ENCODE measurements at places on chromosomes 1 and 21.
A peak's percentile ranks its signal among the peaks of the same experiment; 100 is the strongest.

DNA sequence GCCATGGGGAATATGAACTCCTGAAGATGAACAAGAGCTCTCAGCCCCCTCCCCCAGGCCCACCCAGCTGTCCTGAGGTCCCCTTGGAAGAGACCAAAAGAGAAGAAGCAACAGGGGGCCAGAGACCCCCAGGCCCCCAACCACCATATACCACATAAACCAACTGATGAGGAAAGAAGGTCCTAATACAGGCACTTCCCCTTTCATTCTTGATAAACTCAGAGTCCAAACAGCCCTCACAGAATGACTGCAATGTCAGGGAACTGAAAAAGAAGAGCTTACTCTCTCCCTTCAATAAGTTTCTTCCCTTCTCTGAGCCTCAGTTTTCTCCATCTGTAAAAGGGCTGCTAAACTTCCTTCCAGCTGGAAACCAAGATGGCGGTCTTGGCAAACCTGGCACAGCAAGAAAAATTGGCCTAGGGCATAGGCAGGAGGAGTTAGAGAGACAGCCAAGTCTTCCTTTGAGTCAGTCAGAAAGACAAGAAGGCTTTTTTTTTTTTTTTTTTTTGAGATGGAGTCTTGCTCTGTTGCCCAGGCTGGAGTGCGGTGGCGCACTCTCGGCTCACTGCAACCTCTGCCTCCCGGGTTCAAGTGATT is 90.5 kb downstream of the VWA5B1 start:
- DNase-seq, result no peak

- no peak for DNase-seq
These were observed 35.2 kb upstream of the KCNJ15 start for GRCh38 chr21:38221594-38221993.

DNA sequence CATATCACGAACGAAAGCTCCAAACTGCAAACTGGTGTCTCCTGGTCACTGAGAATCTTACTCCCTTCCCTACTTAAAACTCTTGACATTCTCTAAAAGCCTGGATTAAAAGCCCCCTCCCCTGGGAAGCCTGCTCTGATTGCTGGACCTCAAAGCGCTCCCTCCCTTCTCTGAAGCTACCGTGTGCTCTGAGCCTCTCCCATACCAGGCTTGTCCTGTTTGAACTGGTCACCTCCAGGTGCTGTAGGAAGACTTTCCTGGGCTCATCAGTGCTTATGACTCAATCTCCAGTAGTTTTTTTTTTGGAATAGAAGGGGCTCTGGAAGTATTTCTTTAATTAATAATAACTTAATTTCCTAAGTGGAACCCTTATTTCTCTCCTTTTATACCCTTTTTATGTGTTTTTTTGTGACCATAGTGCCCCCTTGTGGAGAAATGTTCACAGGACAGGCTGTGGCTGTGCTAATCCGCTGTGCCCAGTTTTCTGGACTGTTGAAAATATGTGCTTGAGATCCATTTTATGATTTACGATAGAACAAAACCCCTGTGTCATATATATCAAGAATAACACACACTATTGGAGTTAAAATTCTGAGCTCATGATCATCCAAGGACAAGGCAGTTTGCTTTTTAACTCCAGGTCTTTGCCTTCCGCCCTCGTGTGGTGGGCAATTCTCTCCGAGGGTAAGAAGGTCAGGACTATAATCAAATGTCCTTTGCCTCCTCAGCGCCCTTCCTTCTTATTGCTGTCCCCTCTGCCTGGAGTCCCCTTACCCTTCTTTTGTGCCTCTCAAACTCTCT is 16.9 kb downstream of the MTARC1 start:
- peak; percentile 32 for DNase-seq

- DNase-seq, result no peak
These were observed 10.4 kb upstream of the IFNAR2 start for GRCh38 chr21:33219300-33219699.

DNA sequence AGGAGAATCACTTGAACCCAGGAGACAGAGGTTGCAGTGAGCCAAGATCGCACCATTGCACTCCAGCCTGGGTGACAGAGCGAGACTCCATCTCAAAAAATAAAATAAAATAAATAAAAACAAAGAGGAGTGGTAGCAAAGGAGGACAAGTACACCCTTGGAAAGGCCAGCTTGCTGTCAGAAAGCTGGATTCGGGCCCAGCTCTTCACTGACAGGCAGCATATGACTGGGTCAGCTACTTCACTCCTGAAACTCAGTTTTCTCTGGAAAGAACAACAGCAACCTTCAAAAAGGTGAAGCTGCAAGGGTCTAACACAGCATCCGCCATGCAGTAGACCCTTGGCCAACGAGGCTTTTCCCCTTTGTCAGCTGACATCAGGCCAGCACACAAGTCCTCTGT is 156.0 kb upstream of the TIAM1 start:
- DNase-seq, result no peak

DNA sequence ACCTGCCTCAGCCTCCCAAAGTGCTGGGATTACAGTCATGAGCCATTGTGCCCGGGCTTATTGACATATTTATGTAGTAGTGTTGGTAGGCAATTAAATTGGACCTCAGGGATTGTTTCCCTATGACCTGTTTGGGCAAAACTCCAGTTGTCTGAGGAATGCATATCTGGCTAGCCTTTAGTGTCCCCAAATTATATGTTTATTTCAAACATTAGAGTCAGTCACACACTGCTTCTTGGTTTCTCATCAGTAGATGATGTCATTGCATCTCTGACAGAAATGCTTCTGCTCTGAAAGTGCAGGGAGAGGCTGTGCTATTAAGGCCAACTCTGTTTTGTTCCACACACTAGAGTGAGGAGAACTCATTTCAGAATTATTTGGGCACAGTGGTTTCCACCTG is 12.5 kb downstream of the PIP5K1A start:
- DNase-seq, result no peak

DNA sequence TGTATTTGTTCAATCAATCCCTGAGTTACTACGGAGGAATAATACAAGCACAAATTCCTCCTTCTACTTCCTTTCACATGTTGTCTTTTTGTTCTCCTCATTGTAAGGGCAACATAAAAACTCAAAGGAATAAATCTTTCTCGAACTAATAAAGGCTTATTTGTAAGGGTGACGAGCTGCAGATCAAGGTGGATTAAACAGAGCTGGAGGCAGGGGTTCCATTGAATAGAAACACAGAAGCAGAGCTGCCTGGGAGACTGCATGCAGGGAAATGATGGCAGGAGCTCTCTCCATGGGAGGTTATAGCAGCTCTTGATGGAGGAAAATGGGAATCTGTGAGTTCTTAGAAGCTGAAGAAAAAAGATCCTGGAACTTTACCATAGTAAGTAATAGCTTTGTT is 160.2 kb downstream of the CYYR1 start:
- no peak for DNase-seq

- no peak for DNase-seq
These were observed 6.2 kb upstream of the SLC37A1 start for GRCh38 chr21:42507418-42507817.

GRCh38 chr1:82632155-82632554 is 831.4 kb downstream of the ADGRL2 start:
- no peak for DNase-seq

DNA sequence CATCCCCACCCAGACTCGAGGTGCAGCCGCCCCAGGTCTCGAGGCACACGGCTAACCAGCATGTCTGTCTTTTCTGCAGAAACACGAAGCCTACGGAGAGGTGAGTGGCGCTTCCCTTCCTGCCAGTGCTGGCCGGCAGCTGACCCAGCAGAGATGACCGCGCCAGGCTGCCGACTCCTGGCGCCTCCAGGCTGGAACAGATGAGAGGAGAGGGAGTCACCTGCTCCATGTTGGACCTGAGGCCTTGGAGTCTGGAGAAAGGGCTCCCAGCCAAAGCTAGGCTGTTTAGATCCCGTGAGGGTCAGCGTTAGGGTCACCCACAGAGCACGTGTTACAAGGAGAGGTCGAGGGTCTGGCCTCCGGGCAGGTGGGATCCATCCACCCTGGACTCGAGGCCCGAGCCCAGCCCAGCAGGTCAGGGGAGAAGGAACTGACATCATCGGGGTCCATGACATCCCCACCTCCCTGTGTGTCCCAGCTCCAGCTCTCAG is 14.9 kb downstream of the COL6A2 start:
- DNase-seq, result no peak

DNA sequence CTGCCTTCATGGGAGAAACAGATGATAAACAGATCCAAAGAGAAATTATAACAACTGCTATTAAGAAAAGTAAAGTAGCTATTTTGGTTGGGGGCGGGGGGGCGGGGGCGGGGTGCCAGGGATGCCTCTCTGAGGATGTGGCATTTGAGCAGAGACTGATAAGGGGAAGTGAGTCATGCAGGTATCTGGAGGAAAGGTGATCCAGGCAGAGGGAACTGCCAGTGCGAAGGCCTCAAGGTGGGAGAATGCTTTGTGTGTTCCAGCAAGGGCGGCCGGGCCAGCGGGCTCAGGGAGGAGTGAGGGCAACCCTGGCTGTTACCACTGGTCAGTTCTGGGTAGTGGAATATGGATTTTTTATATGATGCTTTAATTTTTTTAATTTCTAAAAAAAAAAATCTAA is 7.0 kb upstream of the TNFRSF1B start:
- DNase-seq, result peak; percentile 66

DNA sequence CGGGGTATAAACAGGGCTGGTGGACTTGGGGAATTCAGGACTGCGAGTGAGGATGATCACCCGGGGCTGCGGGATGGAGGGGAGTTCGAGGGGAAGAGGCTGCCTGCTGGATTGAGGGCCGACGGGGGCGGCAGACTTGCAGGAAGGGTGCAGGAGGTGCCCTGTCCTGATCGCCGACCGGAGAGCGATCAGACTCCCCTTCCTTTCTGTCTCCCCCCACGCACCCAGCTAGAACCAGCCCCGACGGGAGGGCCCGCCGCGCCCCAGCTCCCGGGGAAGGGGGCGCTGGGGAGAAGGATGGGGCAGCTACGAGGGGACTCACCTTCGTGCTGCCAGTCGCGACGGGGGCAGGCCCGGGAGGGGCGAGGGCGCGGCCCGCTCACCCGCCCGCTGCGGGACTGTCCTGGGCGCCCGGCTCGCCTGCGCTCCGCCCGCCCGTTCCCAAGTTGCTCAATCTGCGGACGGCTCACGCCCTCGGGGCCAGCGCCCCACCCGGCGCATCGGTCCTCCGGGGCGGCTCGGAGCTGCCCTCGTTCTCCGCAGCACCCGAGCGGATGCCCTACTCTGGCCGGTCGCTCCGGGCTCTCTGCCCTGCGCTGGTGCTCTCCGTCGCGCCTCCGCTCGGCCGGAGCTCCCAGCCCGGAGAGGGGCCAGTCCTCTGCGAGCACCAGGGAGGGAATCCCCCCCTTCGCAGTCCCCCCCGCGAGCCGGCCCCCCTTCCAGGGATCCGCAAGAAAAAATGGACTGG is at the start of gene RSPO1:
RSPO1 (minus strand) TSS at position 649 of the 748 bp plus-strand sequence. CDS start 5,231 bp downstream, outside the sequence.
- no peak for DNase-seq

DNA sequence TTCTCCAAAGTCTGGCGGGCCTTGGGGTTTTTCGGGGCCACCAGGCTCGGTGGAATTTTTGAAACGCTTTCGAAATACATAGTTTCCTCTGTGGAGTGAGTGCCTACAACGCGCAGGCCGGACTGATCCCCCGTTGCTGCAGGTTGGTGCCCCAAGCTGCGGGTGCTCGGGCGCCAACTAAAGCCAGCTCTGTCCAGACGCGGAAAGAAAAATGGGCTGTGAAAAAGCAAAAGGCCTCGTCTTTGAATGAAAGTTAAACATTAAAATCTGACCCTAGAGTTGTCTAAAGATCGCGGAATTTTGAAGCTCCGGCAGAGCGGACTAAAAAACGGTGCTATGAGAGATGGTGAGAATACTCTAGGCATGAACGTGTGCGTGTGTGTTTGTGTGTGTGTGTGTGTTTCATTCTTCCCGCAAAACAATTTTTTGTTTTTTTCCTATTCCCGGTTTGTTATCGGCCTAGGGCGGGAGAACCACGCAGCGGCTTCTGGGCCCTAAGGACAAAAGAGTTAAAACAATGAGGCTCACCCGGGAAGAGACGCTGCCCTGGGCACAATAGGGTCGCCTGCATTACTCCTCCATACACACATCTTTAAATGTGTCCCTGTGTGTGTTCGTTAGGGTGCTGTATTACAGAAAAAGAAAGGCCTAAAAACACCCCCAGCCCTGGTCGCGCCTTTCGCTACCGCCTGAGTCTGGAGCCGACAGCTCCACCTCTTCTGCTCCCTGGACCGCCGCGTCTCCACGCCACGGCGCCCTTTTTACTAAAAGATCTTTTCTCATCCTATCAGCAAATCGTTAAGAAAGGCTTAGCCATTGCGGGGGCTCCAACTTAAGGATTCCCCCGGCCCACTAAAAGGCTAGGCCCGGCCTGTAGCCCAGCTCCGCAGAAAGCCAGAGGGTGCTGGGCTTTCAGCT is 3.2 kb downstream of the TBX15 start:
- DNase-seq, result no peak

GRCh38 chr1:41810446-41810845 is 108.3 kb downstream of the HIVEP3 start:
- no peak for DNase-seq

DNA sequence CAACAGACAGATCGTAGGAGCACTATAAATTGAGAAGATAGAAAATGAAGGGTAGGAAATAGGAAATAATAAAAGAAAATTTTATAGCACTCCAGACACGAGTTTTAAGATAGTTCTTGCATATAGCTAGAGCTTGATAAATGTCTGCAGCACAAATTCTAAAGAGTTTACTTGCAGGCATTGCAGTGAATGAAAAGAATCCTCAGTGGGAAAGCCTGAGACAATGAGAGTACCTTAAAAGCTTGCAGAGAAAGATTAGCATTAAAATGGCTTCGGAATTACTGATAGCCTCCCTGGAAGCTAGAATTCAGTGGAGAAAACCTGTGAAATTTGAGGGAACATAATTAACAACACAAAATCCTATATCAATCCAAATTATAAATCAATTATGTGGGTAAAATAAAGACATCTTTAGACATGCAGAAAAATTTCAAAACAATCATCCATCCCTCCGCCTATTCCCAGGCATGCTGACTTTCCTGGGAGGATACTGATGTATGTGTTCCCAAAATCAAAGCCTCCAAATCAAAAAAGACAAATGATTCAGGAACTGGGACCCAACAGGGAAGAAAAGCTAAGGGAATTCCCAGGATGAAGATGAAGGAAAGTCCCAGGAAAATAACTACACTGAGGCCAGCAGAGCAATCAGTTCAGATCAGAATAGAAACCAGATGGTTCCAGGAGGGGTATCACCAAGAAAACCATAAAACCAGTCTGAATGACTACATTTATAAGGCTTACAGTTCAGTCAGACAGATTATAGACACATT is 305.9 kb upstream of the USP25 start:
- no peak for DNase-seq

- no peak for DNase-seq
These were observed 55.3 kb downstream of the RIMS3 start for GRCh38 chr1:40610156-40610555.

- DNase-seq, result no peak
These were observed 65.0 kb upstream of the KCND3 start for GRCh38 chr1:112054510-112054909.

GRCh38 chr1:109995536-109995935 is 11.0 kb downstream of the AHCYL1 start:
- DNase-seq, result no peak

DNA sequence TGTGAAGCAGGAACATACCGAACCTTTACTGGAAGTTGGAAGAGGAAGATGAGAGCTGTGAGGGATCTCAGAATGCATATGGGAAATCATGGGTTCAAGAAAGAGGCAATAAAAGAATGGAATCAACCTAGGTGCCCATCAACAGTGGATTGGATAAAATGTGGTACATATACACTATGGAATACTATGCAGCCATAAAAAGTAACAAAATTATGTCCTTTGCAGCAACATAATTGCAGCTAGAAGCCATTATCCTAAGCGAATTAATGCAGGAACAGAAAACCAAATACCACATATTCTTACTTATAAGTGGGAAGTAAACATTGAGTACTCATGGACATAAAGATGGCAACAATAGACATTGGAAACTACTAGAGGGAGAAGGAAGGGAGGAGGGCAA is 40.4 kb downstream of the NIBAN1 start:
- DNase-seq, result no peak

Measured in LoVo (cell line).